Caco-2 (cell line): ENCODE measurements at places on chromosomes 11 and 22. TPM values are rescaled to one million over a fixed set of nuclear protein-coding genes. Genes with fewer than 3 reads are reported as not detected.

DNA sequence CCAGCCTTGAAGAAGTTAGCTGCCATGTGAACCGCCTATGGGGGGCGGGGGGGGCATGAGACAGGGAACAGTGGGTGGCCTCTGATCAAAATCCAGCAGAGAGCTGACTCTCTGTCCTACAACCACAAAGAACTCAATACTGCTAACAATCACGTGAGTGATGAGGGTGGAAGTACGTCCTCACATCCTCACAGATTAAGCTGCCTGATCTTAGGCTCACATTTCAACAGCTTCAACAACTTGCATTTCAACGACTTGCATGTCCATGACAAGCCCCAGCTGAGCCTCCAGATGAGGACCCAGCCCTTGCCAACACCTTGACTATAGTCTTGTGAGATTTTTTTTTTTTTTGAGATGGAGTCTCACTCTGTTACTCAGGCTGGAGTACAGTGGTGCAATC, 51.6 kb downstream of the CLMP start:
- no peak for DNase-seq

- DNase-seq = no peak
Measured at GRCh38 chr22:40348025-40348658, 1.8 kb downstream of the ADSL start.

DNA sequence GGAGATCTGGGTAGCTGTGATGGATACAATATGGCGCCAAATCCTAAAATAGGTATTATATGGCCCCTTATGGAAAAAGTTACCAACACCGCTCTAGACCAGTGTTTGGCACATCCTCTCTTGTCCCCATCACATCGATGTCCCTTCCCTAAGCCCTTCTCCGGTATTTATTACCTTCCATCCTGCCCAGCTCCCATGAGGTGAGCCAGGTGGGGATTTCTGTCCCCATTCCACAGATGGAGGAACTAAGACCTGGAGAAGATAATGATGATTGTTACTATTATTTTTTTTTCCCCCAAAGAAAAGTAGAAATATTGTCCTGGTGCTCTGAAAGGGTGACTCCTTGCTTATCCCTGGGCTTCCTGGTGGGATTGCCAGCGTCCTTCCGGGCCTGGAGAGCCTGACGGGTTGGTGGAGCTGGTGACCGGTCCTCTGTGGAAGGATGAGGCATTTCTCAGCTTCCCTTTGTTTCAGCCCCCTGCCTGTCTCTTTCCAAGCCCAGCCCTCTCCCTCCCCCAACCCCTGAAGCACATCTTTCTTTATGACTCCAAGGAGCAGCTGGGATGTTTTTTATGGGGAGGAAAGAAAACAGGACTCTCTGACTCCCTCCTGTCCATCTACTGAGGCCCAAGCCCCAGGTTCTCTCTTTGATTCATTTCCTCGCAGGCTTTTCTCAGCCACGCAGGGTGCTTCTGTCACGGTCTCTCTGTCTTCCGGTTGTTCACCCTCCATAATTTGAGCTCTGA, 65.4 kb downstream of the TP53I11 start:
- no peak for DNase-seq

GRCh38 chr11:119342362-119343130, 1.9 kb upstream of the C1QTNF5 start:
- DNase-seq = no peak

DNA sequence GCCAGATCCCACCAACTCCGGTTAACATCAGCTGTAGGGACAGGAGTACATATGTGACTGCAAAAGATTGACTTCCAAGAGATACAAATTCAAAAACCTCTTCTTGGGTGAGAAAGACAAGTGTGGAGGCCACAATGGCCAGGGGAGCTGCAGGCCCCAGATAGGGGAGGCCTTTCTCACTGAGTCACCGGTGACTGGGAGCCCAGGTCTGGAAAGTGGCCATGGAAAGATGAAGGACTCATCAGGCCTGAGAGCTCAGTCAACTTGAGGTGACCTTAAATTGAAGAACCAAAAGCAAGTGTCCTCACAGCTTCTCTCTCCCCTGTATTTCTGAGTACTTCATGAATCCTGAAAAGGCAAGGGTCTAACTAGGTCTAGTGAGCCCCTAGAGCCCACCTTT, 90.4 kb upstream of the CLPB start:
- DNase-seq = no peak

DNA sequence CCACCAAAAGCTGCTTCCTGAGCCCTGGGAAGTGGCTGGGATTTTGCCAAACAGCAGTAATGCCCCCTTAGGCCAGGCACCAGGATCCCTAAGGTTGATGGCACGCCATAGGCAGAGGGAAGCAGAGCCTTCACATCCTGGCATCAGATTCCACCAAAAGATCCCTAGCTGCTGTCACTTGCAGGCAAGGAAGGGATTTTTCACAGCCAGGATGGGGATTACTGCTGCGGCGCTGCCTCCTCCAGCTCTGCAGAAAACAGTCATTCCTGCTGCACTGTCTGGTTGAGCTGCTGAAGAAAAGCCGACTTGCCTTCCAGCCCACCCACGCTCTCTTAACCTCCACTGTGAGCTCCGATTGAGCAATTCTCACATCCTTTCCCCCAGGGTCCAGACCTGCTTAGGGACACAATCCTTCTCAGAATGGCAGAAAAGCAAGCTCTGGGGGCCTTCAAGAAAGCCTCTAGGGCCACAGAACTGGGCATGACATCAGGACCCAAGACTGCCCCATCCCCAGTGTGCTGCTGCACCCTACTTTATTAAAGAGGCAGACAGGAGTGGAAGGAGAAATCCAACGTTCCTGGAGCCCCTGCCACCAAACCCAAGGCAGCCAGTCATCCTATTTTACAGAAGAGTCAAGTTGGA, 19.9 kb downstream of the SYN3 start:
- DNase-seq = no peak

NELL1 gene
- not detected in 2 replicates for total RNA-seq
